Left renal cortex interstitium (tissue), 4 donors: ENCODE measurements at places on chromosomes 16 and 17. TPM values are rescaled to one million over a fixed set of nuclear protein-coding genes. Genes with fewer than 3 reads are reported as not detected.

YPEL3 gene
- 66.9 TPM for polyA plus RNA-seq

- no peak for DNase-seq
Observed at GRCh38 chr16:91484-91883, 13.5 kb downstream of the MPG start.

C17orf107 gene
- 2.4 TPM for polyA plus RNA-seq

SMIM22 gene
- 10.6 TPM for polyA plus RNA-seq
